ENCODE measurements at places on chromosomes 16 and 17.

DNA sequence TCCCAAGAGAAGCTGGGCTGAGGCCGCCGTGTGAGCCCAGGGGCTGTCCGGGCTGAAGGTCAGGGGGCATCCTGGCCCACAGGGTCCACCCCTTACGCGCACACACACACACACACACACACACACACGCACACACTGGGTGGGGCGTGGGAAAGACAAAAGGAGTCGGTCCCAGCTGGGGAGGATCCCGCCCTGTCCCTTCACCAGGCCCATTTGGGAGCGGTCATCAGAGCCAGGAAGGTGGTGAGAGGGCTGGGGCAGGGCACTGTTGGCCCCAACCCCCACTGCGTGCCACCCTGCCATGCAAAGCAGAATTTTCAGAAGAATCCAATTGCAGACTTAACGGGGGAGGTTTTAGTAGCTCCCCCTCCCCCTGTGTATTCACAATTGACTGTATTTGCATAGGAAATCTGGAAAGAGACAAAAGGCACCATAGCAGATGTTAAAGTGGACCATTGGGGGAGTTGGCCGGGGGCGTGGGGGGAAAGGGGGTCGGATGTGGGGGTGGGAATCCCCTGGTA lies 11.3 kb upstream of the CD300A start:
- DNase-seq, result no peak

DNA sequence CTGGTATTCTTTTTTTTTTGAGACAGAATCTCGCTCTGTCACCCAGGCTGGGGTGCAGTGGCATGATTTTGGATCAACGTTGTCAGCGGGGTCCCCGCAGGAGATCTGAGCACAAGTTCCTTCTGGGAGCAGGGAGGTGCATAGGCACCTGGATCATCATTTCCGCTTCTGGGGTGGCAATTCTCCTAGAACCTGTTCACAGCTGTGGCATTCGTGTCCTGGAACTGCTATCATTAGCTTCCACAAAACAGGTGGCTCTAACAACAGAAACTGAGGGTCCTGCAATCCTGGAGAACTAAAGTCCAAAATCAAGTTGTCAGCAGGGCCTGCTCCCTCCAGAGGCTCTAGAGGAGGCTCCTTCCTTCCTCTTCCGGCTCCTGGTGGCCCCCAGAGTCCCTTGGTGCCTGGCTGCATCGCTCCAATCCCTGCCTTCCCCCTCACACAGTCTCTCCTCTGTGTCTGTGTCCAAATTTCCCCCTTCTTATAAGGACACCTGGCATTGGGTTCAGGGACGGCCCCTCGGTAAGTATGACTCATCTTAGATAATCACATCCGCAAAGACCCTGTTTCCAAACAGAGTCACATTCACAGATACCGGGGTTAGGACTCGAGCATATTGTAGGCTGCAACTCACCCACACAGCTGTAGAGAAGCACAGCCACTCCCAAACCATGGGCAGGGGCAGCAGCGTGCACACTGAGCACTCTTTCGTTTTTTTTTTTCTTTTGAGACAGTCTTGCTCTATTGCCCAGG lies 43.5 kb upstream of the KLHDC4 start:
- no peak for DNase-seq

DNA sequence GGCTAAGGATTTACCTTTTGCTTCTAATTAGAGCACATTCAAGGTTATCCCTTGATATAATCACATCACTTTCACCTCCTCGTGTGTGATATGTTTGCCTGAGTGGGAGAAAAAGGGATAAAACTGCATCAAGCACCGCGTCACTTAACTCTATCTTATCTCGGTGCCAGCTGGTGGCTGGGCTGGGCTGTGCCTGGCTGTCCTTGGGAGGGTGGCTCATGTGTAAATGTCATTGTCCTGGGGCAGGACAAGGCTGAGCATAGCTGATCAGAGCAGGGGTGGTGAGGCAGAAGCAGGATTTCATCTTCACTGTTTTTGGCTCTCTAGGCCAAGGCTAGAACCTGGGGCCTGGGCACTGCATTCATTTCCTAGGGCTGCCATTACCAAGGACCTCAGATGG lies 105.3 kb downstream of the RAP1GAP2 start:
- no peak for DNase-seq

DNA sequence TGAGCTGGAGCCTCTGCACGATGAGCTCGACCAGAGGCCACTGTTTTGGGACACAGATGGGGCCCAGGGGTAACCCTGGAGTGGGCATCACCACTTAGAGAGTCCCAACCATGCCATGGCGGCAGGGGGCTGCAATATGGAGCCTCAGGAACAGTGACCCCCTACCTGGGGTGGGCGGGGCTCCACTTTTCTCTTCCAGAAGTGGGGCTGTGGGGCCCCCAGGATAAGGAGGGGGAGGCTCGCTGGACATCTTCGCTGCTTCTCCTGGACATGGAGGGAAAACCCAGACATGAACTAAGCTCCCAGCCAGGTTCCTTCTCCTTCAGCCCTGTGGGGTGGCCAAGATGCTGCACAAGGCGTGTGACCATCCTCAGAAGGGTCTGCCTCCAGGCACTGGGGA lies 24.7 kb downstream of the CDIP1 start:
- no peak for DNase-seq

DNA sequence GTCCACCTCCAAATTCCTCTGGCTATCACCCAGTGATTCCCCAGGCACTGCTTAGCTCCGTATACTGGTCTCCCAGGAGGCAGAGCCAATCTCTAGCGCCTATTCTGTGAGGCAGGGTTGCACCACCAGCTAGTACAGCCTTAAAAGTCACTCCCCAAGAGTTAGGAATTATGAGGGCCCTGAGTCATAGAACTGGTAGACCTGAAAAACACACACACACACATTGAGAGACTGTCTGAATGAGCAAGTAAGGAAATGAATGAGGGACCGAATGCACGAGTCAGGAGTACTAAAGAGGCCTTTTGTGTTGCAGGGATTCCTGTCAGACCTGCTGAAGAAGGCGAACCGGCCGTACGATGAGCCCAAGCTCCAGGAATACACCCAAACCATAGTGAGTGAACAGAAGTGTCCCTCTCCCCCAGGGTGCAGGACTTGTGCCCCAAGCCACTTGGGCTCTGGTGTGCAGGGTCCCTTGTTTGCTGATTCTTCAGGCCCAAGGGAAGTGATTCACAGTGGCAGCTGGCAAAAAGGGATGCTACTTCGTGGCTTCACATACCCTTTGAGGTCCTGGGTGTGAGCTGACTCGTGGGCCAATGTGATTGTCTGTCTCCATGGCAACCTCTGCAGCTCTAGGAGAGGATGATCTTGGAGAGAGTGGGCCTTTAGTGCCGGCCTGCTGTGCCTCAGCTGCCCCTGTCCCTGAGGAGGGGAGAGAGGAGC lies 24.7 kb downstream of the CALB2 start:
- DNase-seq, result peak; percentile 24

GRCh38 chr16:4687416-4687815 lies 5.9 kb upstream of the NUDT16L1 start:
- DNase-seq, result no peak

DNA sequence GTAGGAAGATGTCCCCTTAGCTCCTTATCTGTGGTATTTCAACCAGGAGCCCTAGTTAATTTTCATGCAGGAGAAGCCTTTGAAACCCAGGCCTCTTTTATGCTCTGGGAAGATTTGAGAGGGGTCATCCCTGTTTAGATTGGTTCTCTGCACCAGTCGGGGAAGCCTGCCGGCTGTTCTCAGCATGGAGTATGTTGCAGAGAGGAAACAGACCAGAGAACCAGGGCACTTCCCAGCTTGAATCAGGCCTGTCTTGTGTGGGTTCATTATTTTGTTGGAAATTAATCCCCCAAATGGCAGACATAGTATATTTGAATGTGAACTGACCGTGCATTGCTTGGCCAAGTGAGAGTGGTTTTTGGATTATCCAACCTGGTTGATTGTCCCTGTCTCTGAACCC lies 1082.1 kb upstream of the RBFOX1 start:
- DNase-seq, result no peak

- no peak for DNase-seq
These were observed 73.0 kb downstream of the ERCC4 start for GRCh38 chr16:13992976-13993375.

- no peak for DNase-seq
These were observed 1.3 kb downstream of the SHMT1 start for GRCh38 chr17:18361837-18362697.

DNA sequence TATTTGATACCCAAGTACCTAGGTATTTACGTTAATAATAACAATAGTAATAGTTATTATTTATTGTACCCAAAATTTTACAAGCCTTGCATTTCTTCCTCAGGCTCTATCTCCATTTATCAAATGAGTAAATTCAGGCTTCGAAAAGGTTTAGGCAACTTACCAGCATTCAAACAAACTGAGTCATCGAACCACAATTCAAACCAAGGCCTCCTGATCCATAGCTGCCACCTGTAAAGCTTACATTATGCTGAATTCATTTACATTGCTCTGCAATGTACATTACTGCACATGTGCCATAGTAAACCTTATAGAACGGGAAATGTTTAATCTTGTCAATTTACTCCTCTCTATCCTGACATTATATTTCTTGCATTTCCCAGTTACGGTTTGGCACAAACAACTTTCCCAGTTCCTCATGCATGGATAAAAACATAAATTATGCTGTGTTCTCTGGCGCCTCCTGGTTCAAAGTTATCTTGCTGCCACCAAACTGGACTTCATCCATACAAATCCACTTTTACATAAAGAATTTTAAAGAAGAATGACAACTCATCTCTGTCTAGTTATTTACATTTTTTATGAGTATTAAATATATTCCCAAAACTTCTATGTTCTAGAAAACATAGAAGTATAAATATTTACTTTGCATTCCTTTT lies 360.6 kb upstream of the SOX9 start:
- DNase-seq, result no peak

DNA sequence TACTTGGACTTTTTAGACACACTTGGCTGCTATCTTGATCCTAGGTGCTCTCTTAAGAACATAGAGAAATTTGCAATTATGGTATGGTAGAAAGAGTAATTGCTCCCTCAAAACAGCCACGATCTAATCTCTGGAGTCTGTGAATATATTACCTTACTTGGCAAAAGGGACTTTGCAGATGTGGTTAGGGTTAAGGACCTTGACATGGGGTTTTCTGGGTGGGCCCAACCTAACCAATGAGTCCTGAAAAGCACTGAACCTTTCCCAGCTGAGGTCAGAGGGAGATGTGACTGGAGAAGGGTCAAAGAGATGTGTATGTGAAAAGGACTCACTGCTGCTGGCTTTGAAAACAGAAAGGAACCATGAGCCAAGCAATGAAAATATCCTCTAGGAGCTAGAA lies 26.7 kb upstream of the MED13 start:
- DNase-seq, result no peak

GRCh38 chr17:44979426-44979995 lies 11.4 kb upstream of the C1QL1 start:
- DNase-seq, result no peak

GRCh38 chr17:51857052-51857597 lies 301.4 kb downstream of the CA10 start:
- no peak for DNase-seq

DNA sequence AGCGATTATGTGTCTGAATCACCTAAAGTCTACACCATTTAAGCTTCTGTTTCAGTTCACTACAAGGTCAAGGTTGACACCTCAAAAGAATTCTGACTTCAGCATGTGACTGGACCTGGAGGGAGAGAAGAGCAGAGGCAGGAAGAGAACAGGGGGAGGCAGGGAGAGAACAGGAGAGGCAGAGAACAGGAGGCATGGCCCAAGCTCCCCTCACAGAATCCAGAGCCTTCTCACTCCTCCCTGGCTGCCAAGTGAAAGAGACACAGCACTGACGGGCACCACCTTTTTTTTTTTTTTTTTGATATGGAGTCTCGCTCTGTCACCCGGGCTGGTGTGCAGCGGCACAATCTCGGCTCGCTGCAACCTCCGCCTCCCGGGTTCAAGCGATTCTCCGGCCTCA lies 11.4 kb downstream of the GGA2 start:
- DNase-seq, result no peak

- DNase-seq, result peak; percentile 44
These were observed 5.9 kb upstream of the MAP2K3 start for GRCh38 chr17:21278450-21279197.

DNA sequence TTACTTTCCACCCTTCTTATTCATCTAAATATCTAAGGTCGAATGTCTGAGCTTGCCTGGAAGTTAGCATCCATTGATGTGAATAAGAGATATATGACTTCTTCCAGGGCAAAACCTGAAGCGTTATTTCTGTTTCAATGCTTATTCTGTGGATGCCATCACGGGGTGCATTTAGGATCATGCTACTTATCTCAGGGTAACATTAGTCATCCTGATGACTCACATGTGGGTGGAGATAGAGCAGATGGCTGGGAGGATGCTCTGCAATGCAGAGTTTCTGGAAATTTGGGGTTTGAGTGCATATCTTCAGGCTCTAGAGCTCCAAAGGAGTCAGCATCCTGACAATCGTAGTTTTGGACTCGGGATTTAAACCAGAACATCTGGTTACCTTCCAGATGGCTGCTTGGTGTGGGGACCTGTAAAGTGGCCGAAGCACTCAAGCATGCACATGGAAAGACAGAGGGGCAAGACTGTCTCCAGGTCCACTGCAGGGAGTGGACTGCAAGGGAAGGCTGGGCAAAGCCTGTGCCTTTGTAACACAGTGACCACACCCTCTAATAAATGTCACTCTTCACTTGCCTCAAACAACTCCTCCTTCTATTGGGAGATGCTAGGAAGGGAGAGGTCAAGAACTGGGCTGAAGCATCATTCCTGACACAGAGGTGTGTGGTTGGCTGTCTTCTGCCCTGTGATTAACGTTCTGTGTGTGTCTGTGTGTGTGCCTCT lies 175.2 kb upstream of the SALL1 start:
- no peak for DNase-seq

DNA sequence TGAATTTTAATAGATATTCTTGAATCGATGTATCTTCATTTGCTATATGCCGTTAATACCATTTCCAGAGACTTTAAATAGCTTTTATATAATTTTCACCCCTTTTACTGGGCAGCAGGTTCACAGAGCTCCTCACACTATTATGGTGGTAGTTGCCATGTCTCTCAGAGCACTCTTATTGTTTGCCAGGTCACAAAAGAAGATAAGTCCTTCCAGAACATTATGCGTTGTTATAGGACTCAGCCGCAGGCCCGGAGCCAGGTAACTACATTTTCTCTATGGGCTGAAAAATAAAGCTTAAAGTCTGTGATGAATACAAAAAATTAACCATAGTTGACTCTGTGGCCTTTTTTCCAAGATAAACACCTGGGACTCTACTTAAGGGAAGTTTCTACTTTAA lies 24.0 kb downstream of the AKTIP start:
- no peak for DNase-seq

GRCh38 chr17:46072998-46073397 lies 73.9 kb downstream of the STH start:
- DNase-seq, result no peak

GRCh38 chr16:24101431-24101830 lies 154.7 kb upstream of the CACNG3 start:
- DNase-seq, result no peak

GRCh38 chr17:50289991-50290702 lies 15.9 kb downstream of the TMEM92 start:
- DNase-seq, result peak; percentile 46
